Stimulated activated CD8-positive, alpha-beta memory T cell treated with anti-CD3 and anti-CD28 coated beads, Interleukin-7, amount 100 ng/mL, for 48 hours (primary cell): ENCODE measurements at places on chromosomes 12 and 14.

DNA sequence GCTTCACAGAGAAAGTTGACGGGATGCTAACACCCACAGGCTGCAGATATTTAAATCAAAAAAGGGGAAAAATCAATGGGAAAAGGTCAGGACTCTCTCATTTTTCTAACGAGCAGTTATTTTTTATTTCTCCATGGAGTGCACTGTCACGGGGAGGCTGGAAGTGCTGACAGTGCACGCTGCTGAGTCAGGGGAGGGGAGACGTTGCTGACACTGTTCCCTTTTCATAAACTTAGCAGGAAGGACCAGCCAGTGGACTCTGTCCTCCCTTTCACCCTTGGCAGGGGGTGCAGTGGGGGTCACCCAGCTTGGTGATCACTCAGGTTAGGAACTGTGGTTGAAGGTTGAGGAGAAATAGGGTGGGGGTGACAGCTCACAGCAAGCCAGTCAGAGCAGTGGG, 65.6 kb upstream of the FUT8 start:
- no peak for DNase-seq

GRCh38 chr14:103121121-103121845, 2.0 kb upstream of the TNFAIP2 start:
- no peak for DNase-seq

GRCh38 chr12:78018171-78018910, 187.6 kb downstream of the NAV3 start:
- DNase-seq: no peak

DNA sequence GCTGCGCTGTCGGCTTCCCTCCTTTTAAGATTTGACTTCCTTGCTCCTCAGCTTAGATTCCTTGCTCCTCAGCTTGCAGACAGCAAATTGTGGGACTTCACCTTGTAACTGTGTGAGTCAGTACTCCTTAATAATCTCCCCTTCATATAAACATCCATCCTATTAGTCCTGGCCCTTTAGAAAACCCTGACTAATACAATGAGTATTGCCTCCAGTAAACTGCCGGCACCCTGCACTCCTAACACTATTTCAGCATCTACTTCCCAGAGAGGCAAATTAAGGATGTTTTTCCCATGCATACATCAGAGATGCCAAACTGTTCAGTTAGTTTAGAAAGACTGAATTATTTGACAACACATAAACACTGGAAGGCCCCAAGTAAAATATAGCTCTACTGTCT, 611.3 kb upstream of the TMEM132C start:
- DNase-seq: no peak

- no peak for DNase-seq
These were observed 20.1 kb upstream of the CRADD start for GRCh38 chr12:93657071-93657470.

GRCh38 chr12:4855121-4855924, 54.4 kb upstream of the KCNA1 start:
- DNase-seq: peak; percentile 20

DNA sequence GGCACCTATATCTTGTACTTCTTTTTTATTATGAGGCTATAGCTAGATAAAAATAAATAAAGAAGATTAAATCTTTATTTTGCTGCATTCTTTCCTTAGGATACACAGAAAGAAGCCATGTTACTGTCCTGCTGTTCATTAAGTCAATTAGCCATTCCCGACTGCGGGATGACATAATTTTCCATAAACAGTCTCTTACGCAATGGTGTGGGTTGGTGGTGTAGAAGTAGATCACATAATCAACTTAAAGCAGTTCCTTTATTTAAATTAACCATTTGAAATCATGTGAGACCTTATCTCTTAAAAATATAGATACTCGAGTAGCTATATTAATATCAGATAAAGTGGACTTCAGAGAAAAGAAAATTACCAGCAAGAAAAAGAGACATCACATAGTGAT, 40.2 kb downstream of the TAOK3 start:
- DNase-seq: no peak

DNA sequence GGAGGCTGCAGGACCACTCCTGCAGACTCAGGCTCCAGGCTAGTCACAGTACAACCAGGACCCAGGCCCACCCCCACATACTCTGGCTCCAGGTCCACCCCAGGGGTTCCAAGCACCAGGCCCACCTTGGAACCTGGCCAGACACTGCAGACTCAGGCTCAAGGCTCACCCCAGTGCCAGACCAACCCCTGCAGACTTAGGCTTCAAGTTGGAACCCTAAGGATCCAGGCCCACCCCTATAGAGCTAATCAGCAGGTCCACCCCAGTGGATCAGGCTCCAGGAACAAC, 8.8 kb downstream of the WASHC3 start:
- DNase-seq: no peak

DNA sequence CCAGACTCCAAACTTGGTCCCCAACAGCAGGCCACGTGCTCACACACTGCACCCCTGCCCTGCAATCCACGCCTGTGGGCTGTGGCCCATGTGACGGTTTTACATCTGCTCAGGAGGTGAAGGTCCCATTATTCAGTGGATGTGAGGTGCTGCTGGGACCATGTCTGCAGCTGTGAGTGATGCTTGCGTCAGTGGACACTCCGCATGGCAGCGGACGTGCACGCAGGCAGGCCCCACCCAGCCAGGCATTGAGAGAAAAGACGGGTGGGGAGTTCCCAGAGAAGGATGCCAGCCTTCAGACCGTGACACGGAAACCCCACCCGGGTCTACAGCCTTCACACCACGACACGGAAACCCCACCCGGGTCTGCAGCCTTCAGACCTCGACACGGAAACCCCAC, 67.6 kb downstream of the NOC4L start:
- no peak for DNase-seq

DNA sequence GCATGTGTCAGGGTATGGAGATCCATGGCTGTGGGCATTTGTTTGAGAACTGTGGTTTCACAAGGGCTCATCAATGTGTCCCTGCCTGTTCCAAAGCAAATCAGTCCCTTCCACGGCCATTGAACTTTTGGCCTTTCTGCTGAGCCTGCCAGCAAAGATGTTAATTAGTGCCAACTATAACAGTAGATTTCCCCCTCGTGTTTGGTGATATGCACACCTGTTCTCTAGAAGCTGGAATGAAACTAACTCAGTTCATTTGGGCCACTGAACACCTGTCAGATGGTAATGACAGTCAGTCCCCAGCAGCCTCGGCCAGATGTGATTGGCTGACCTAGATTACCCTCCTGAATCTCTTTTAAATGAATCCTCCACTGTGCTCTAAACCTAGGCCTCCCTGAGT, 43.2 kb downstream of the IRAK3 start:
- no peak for DNase-seq

DNA sequence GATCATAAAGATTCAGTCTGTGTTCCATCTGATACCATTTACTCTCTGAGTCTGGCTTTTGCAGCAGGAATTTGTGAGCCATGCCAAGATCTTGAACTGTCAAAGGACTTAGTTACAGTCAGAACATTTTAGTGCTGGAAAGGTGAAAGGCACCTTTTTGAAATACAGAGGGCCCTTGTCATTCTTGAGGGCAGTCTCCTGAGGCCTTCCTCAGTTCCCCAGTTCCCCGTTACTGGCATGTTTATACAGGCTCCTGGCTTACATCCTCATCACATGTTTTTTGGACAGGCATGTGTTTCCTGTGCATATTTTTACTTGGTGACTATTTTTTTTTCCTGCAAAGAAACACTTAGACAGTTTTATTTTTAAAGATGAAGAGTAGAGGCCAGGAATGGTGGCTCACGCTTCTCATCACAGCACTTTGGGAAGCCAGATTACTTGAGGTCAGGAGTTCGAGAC, 21.0 kb downstream of the CFAP54 start:
- no peak for DNase-seq

GRCh38 chr14:100965296-100965695, 61.8 kb upstream of the RTL1 start:
- DNase-seq: no peak

DNA sequence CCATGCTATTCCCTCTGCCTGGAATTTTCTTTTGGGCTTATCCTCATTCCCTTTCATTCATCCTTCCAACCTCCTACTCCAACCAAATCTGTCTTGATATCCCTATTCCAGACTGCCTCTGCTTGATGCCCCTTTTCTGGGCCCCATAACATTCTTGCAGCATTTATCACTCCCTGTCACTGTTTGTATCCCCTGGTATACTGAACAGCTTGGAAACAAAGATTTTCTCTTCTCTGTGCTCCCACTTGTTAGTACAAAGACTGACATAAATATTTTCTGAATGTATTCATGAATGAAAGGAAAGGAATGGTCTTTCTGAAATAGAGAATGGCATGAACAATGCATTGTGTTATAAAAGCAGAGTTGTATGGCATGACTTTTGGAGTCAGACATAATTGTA, 7.5 kb downstream of the IRAK4 start:
- no peak for DNase-seq

- DNase-seq: no peak
These were observed 22.2 kb downstream of the GSC start for GRCh38 chr14:94747739-94748138.

- no peak for DNase-seq
These were observed 377.0 kb downstream of the NPAS3 start for GRCh38 chr14:33315721-33316120.

DNA sequence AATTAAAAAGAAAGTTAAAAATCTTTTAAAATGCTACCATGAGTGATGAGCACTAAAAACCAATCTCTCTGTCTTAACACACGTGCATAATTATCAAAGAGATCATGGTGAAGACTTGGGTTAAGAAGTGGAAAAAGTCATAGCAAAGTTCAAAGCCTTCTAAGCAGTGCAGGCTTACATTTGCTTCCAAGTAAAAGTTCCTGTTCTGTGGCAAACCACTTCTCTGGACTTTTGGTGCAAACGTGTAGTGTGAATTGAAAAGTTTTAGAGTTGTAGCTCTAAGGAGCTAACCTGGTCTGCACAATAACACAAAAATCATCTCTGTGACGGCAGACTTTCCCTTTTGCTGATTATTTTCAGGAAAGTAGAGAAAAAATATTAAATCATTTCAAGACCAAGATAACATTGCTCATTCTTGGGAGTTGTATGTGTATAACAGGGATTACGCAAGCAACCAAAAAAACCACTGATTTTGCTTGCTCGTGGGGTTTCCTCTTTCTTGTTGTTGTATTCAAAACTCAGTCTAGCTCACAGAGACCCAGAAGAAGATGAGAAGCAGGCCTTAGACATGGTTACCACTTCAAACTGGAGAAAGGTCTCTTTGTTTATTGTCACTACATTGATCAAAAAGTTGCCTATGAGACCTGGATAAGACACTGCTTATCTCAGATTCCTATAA, 2.3 kb upstream of the GLIPR1 start:
- no peak for DNase-seq

GRCh38 chr12:129701631-129702101, 202.2 kb downstream of the TMEM132D start:
- DNase-seq: no peak

DNA sequence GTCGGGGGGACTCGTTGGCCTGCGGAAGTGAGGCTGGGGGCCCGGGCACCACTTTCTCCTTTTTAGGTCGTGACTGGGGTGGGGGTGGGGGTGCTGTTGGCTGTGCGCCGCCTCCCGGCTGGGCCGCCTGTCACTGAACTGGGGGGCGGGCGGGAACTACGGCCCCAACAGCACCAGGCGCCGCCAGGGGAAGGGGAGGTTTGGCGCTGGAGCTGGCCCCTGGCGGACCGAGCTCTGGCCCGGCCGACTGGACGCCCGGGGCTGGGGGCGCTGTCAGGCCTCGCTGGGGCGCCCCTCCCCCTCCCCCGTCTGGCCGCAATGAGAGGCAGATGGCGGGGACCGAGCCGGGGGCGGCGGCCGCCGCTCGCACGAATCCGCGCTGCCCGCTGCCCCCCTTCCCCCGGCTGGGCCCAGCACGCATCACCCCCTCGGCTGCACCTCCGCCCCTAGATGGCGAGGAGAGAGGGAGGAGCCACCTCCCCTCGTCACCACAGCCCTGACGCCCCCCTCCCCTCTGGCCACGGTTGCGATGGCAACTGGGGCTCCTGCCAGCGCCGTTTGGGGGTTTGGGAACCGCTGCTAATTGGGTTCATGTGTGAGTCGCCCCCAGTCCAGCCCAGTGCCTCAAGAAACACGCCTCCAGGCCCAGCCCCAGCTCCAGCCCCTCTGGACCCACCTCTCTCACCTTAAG, 723 bp downstream of the NFATC4 start:
- no peak for DNase-seq
